ENCODE measurements at places on chromosomes 4 and X.

DNA sequence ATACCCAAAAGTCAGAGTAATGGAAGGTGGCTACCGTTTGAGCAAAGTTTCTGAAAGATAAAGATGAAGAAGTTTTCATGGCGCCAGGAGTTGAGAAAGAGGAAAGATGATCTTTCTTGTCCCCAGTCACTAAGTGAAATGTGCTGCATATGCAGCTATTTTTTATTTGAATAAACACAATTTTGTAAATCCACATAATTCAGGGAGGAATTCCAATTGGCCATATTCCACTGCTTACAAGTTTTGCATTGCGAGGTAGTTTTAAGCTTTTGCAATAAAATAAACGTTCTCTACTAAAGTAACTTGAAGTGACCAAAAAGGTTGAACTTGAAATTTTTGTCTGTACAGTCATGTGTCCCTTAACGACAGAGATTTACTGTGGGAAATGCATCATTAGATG is 139.3 kb upstream of the VCX2 start:
- H3K36me3 ChIP-seq = no peaks in the 10 kb centered on the region
- no peaks in the 10 kb centered on the region for H3K27me3 ChIP-seq
- no peaks in the 10 kb centered on the region for H3K4me1 ChIP-seq
- no peak for DNase-seq
- H3K4me3 ChIP-seq = no peak overlapping the region

GRCh38 chrX:107773206-107773605 is 2.4 kb downstream of the TSC22D3 start:
- H3K4me3 ChIP-seq = no peak overlapping the region
- no peaks in the 10 kb centered on the region for H3K27me3 ChIP-seq
- H3K27ac ChIP-seq = no peak overlapping the region
- H3K4me1 ChIP-seq = peaks cover 4% of the 10 kb centered on the region

DNA sequence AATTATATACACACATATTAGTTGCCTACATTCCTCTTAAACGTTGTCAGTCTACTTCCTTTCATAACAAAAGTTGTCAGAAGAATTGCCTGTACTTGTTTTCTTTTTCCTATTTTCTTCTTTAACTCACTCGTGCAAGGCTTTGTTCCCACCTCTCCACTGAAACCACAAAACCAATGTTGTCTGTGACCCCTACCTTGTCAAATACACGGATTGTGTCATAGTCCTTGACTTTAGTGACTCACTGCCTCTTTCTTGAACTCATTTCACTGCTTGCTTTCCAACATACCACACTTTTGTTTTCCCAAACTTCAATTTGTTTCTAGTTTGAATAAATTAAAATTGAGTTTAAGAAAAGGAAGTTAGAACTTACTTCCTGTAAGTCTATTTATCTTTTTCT is 283.9 kb upstream of the AGA start:
- no peak overlapping the region for H3K27ac ChIP-seq
- no peaks in the 10 kb centered on the region for H3K27me3 ChIP-seq
- H3K4me1 ChIP-seq = no peaks in the 10 kb centered on the region
- H3K4me3 ChIP-seq = no peak overlapping the region

DNA sequence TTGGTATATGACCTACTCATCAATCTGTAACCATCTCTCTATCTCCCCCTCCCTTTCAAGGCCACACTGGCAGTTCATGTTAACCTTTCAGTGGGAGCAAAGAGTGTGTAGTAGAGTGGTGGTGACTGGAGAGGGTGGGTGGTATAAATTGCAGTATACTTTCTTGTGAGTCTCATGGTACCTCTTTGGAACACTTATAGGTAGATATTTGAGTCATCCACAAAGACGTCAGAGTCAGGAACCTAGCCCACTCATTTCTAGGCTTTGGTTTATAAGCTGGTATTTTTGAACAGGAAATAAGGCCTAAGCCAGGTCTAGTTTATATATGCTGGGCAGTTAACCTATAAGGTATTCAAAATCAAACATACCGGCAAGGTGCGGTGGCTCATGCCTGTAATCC is 36.3 kb downstream of the RLIM start:
- H3K27me3 ChIP-seq = no peaks in the 10 kb centered on the region
- peaks cover 5% of the 10 kb centered on the region for H3K36me3 ChIP-seq
- no peak overlapping the region for H3K4me3 ChIP-seq
- peaks cover 10% of the 10 kb centered on the region for H3K4me1 ChIP-seq
- peak overlapping the region; percentile 24 for H3K27ac ChIP-seq

DNA sequence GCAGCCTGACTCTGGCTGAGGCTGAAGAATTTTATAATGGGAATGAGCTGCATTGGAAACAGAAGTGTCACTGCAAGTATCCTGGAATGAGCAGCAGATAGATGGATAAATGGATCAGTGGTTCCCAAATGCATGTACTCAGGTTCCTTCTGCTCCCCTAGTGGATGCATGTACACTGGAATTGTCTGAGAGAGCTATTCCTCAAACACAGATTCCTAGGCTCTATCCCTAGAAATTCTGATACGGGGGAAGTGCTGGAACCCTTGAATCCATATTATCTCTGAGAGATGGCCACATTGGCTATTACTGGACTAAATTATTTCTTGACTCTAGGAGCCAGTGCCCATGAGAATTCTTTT is 64.8 kb downstream of the TMEM131L start:
- H3K4me3 ChIP-seq = no peak overlapping the region
- no peaks in the 10 kb centered on the region for H3K27me3 ChIP-seq

GRCh38 chr4:65968831-65969558 is 298.7 kb upstream of the EPHA5 start:
- no peak overlapping the region for H3K4me3 ChIP-seq
- H3K27ac ChIP-seq = no peak overlapping the region
- no peak for DNase-seq
- no peaks in the 10 kb centered on the region for H3K36me3 ChIP-seq
- no peaks in the 10 kb centered on the region for H3K27me3 ChIP-seq
- H3K4me1 ChIP-seq = no peaks in the 10 kb centered on the region

GRCh38 chr4:168605411-168605810 is 108.6 kb downstream of the PALLD start:
- DNase-seq = no peak
- H3K27ac ChIP-seq = no peak overlapping the region
- no peaks in the 10 kb centered on the region for H3K36me3 ChIP-seq

GRCh38 chr4:154124539-154125255 is 335.8 kb upstream of the SFRP2 start:
- peaks cover 2% of the 10 kb centered on the region for H3K4me1 ChIP-seq
- H3K4me3 ChIP-seq = no peak overlapping the region
- H3K36me3 ChIP-seq = no peaks in the 10 kb centered on the region
- H3K27me3 ChIP-seq = peaks cover 24% of the 10 kb centered on the region

GRCh38 chr4:15139599-15139998 is 137.3 kb downstream of the CPEB2 start:
- H3K4me3 ChIP-seq = no peak overlapping the region
- DNase-seq = no peak
- peaks cover 9% of the 10 kb centered on the region for H3K27me3 ChIP-seq
- H3K4me1 ChIP-seq = no peaks in the 10 kb centered on the region
- peaks cover 2% of the 10 kb centered on the region for H3K36me3 ChIP-seq

DNA sequence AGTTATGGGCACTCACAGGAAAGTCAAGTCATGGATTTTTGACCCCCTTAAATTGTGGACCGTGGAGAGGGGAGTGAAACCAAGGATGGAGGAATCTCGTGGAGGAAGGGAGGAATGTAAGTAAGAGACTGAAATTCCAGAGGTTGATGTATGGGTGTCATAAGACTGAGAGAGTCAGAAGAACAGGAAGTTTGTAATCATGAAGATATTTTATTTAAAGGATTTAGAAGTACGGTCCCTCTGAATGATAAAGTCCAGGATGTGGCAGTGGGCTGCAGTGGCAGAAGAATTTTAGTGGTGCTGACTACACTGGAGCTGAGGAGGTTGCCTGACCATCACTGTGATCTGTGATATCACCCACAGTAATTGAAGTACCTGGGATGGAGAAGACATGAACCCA is 57.8 kb downstream of the DCLK2 start:
- H3K27ac ChIP-seq = no peak overlapping the region
- H3K4me1 ChIP-seq = peaks cover 5% of the 10 kb centered on the region
- H3K36me3 ChIP-seq = no peaks in the 10 kb centered on the region
- peaks cover 3% of the 10 kb centered on the region for H3K27me3 ChIP-seq
- H3K4me3 ChIP-seq = no peak overlapping the region

DNA sequence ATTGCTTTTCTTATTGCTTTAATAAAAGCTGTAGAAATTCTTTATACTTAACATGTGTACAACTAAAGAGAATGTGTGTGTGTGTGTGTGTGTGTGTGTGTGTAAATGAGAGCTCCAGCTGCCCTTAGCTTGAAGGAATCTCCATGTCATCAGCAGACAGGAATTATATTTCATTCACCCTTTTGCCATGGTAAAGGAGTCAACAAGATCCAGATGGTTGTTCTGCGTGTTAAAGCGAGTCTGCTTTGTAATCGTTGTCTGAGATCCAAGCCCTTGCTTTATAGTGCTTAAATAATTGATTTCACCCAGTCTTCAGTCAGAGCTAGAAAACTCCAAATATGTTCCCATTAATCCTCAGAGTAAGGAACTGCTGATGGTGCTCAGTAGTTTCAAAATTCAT is 285.5 kb downstream of the PDGFC start:
- no peak for DNase-seq
- H3K4me3 ChIP-seq = no peak overlapping the region
- no peaks in the 10 kb centered on the region for H3K27me3 ChIP-seq
- no peaks in the 10 kb centered on the region for H3K4me1 ChIP-seq
- no peak overlapping the region for H3K27ac ChIP-seq
